ENCODE measurements at places on chromosomes 3 and 15. TPM values are rescaled to one million over a fixed set of nuclear protein-coding genes. Genes with fewer than 3 reads are reported as not detected.

Gene PARP15
- polyA plus RNA-seq, result 2.2 TPM

Gene CLDN16
- polyA plus RNA-seq, result not detected

Gene MED12L
- polyA plus RNA-seq, result 3.2 TPM

Gene KNG1
- not detected for polyA plus RNA-seq

Gene FAM107A
- 13.8 TPM for polyA plus RNA-seq

Gene ALAS1
- polyA plus RNA-seq, result 54.5 TPM

Gene ACSBG1
- polyA plus RNA-seq, result 3.8 TPM

Gene KCNMB2
- polyA plus RNA-seq, result not detected
